T-helper 2 cell (primary cell): ENCODE measurements at places on chromosomes 1 and 21.
A peak's percentile ranks its signal among the peaks of the same experiment; 100 is the strongest.

- DNase-seq, result no peak
Measured at GRCh38 chr1:167879508-167879907, 34.4 kb downstream of the ADCY10 start.

- DNase-seq, result no peak
Measured at GRCh38 chr1:214897581-214897980, 185.0 kb upstream of the KCNK2 start.

DNA sequence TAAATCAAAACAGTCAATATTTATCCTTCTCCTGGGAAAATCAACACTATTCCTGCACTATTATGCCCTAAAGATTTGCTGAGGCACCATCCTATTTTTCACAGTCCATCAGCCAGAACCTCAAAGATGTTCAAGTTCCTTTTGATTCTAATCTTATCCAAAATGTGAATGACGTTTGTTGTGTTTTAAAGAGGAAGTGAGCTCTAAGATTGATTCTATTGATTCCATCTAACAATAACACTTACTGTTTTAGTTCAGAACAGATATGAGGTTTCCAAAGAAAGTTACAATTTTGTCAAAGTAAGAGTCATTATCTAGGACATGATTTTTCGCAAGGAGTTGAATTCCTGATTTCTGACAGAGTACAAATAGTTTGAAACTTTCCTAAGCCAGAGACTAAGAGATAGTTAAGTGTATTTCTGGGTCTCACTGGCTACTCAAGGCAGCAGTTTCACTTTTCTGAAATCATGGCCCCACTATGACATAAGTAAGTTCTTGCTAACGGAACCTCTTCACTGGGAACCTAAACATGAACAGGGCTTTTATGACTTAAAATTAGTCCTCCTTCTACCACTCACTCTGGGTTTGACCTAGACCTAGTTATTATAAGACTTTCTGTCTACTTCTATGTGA, 84.7 kb downstream of the LHX9 start:
- no peak for DNase-seq

- no peak for DNase-seq
Measured at GRCh38 chr1:167452483-167452882, 65.8 kb downstream of the CD247 start.

GRCh38 chr1:53525595-53525994, 66.4 kb downstream of the DMRTB1 start:
- DNase-seq, result no peak

- DNase-seq, result no peak
Measured at GRCh38 chr1:178310685-178311105, 186.1 kb downstream of the CLEC20A start.

DNA sequence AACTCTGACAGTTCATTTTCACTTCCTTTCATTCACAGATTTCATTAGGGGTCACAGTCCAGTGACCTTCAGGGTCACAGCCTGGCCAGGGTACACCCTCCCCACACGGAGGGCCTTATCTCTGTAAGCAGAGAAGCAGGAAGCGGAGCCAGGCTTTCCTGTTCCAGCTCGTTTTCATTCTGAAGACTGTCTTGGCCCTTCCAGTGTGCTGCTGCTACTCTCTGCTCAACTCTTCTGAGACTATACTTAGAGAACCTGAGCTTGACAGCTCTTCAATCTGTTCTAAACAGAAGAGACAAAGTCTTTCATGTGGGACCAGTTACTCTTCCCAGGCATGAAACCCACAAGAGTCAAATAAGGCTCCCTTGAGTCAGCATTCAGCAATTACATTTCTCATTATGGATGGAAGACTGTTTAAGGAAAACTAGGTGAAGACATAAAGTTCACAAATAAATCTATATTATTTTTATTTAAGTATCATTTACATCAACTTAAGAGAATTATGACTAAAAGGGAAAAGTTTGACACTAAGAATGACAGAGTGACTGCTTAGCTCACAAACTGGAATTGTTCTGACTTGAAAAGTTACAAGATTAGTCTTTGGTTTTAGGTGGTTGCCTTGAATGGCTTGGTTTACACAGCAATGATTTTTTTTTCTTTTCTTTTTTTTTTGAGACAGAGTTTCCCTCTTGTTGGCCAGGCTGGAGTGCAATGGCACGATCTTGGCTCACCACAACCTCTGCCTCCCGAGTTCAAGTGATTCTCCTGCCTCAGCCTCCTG, 4.8 kb upstream of the TDRD10 start:
- no peak for DNase-seq

DNA sequence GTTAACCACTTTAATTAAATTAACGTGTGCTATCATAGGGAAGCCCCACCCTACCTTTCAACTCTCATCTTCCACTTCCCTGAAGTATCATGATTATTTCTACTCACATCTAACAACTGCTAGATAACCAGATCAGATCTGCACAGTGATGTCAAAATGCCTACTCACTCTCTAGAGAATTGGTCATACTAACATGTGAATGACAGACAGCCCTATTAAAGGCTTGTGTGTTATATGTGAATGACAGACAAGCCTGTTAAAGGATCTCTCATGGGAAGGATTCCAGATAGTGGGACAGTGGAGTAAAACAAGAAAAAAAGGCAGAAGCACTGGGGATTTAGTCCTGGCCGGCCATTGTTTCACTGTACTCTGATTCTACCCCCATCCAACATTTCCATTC, 12.6 kb downstream of the VTCN1 start:
- DNase-seq, result no peak

GRCh38 chr21:25176637-25177412, 430.5 kb downstream of the MRPL39 start:
- DNase-seq, result no peak

DNA sequence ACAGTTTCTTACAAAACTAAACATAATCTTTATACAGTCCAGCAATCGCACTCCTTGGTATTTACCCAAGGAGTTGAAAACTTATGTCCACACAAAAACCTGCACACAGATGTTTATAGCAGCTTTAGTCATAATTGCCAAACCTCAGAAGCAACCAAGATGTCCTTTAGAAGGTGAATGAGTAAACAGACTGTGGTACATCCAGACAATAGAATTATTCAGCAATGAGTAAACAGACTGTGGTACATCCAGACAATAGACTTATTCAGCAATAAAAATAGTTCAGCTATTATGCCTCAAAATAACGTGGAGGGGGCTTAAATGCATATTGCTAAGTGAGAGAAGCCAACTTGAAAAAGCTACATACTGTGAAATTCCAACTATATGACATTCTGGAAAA, 87.0 kb upstream of the GALNT2 start:
- DNase-seq, result no peak

- no peak for DNase-seq
Measured at GRCh38 chr1:21325231-21325718, 35.0 kb upstream of the ECE1 start.

DNA sequence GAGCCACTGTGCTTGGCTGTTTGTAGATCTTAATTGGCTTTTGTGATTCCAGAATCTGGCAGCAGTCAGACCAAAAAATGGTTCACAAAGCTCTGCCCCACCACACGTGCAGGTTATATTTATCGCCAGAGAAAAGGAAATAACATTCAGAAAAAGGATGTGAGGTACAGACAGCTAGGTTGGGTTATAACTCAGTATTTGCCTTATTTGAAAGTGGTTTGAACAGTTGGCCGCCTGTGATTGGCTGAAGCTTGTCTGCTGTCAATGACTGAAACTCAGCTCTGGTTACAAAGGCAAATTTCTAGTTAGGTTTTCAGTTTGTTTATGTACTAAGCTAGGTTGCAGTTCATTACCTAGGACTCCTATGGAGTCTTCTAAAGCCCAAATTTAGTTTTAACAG, 9.6 kb downstream of the SH3BGR start:
- DNase-seq, result no peak

DNA sequence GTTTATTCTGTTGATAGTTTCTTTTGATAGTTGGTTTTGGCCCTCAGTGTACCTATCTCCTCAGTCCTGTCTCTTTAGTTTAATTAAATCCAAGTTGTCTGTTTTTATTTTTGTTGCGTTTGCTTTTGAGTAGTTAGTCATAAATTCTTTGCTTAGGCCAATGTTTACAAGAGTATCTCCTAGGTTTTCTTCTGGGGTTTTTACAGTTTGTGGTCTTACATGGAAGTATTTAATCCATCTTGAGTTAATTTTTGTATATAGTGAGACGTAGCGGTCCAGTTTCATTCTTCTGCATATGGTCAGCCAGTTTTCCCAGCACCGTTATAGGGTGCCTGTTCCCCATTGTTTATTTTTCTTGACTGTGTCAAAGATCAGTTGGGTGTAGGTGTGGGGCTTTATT, 139.4 kb downstream of the POU2F1 start:
- DNase-seq, result no peak

DNA sequence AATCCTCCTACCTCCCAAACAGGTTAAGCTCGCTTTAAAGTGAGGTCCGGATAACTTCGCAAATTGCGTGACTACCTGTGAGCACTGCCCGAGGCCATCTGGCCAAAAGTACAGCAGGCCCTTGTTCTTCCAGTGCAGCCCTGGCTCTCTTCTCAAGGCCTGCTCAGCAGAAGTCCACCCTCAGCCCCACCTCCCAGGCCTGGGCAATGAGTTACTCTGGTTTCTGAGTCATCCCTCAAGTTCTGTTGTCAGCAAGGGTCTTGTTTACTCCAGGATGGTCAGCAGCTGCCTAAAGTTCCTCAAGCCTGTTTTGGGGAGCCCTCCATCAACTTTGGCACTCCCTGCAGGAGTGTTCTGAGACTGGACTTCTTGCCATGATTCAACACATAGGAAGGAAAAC, 101.7 kb downstream of the BCAR3 start:
- no peak for DNase-seq

DNA sequence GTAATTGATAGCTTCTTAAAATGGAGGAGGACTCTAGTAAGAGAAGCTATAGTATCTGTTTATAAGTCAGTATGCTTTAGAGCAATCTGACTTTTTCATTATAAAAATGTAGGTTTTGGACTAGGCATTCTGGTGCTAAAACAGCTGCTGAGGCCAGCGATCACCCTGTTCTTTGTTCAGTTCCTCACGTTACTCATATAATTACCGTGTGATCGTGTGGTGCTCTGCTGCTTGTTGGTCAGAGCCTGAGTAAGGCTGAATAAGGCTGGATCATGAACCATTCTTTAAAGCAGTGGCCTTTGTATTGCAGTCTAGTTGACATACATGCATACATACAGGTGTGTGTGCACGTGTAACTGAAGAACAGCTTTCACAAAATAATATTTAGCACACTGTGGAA, 25.2 kb downstream of the CDC42 start:
- no peak for DNase-seq

DNA sequence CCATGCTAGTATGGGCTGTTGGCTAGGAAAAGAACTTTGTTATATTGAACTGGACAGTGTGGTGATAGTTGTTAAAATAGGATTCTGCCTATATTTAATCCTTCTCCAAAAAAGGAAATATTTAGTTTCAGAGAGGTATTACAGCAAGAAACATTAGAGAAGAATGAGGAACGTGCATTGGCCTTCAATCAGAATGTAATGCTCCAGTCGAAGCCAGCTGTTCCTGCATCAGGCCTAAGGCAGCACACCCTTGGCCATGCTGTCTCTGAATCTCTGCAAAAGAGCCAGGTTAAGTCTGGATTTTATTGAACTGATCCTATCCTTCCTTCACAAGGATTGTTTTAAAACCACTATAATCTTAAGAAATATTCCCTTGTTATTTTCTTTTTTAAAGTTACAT, 35.3 kb upstream of the RALGPS2 start:
- DNase-seq, result no peak

DNA sequence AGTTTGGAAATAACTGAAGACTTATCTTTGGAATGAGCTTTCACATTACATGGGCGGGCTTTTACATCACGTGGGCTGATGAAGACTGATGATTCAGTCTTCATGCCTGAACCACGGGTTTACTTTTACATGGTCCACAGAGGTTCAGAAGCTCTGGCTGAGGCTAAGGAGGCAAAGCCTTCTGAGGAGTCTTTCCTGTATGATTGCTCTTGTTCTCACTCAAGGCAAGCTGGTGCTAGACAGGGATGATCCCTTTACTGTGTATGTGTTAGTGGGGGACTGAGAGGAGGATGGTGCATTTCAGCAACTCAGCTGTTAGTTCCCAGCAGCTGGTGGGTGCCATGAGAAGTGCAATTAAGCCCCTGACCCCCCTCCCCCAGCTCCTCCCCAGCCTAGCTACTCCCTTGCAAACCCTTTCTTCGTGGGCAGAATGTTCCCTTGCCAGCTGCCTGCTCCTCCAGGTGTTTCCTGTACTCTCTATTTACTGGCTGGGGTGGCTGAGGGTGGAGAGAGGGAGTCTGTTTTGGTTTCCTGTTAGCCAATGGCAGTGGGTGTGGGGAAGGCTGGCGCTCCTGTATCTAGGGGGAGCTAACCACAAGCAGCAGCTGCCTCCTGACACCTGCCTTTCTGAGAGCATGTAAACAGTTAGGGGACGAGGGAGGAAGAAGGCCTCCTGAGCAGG, 15.4 kb downstream of the BTG2 start:
- DNase-seq, result peak; percentile 24

- no peak for DNase-seq
Measured at GRCh38 chr1:21295002-21295401, 4.7 kb upstream of the ECE1 start.

DNA sequence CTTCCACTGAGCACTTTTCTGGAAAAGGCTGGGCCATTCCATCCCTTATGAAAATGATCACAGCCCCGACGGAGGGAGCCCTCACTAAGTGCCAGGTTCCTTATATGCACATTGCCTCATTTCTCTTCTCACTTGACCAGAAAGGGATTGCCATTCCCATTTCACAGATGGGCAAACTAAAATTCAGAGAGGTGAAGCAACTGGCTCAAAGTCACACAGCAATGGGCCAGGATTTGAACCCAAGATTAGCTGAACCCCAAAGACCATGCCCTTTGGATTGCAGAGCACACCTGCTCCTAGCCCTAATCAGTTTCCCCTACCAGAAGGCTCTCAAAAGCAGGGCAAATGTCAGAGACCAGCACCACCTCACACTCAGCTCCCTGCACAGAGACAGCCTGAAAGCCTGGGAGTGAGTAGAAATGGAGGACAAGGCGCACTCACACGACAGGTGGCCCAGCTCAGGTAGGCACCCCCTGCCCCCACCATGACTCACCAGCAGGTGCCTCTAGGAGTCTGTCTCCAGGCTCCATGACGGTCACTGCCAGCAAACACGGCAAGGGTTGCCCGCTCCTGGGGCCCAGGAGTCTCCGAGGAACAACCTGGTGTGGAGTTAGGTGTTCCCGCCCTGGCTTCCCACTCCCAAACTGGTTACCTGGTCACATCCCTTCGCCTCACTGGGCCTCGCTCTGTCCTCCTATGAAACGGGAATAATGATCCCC, 21.7 kb downstream of the SDC3 start:
- DNase-seq, result no peak

- DNase-seq, result no peak
Measured at GRCh38 chr1:151058692-151059091, 730 bp downstream of the CDC42SE1 start.

DNA sequence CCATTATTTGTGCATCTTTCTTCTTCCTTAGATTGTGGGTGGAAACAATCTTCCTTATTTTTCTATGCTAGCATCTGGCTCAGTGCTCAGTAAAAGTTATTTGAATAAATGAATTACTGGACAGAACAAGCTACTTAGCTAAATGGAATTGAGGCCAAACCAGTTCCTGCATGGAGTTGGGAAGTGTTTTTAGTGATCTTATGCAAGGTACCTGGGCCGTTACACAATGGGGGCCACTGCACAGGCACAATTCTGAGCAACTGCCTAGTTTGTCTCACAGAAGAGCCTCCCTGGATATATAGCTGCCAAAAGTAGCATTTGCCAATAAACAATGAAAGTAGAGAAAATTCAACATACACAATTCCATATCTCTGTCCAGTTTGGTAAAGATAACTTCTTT, 27.0 kb upstream of the SERBP1 start:
- no peak for DNase-seq
